ENCODE measurements at places on chromosomes 16 and 17.

- DNase-seq, result no peak
These were observed 607 bp downstream of the KATNIP start for GRCh38 chr16:27550582-27550920.

DNA sequence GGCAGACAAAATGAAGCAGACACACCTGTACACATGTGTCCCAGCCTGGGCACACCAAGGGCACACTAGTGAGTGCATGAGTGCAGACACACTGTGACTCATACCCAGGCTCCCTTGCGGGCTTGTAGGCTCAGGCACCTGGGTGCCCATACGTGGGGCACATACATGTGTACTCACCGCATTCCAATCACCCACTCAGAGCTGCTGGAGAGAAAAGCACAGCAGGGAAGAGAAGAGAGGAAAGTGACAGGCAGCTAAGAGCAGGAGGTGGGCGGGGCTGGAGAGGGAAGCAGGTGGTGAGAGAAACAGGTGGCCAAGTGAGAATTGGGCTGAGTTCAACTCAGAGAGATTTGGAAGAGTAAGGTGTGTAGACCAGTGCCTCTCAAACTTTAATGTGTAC lies 54.0 kb downstream of the TMEM132E start:
- no peak for DNase-seq

- no peak for DNase-seq
These were observed 13.0 kb downstream of the MGRN1 start for GRCh38 chr16:4637501-4638166.

- DNase-seq, result no peak
These were observed 67.5 kb downstream of the SEC14L1 start for GRCh38 chr17:77208217-77208808.
